Activated naive CD8-positive, alpha-beta T cell treated with anti-CD3 and anti-CD28 coated beads, Interleukin-2, amount 50 U/mL, for 16 hours (primary cell): ENCODE measurements at places on chromosomes 4 and X.

- no peak for DNase-seq
Observed at GRCh38 chrX:121763671-121764070, 716.3 kb downstream of the GLUD2 start.

GRCh38 chr4:85005865-85006377 is 39.4 kb upstream of the WDFY3 start:
- DNase-seq = no peak

- no peak for DNase-seq
Observed at GRCh38 chrX:135688137-135688536, 25.3 kb upstream of the CT45A1 start.

- peak; percentile 12 for DNase-seq
Observed at GRCh38 chr4:118836301-118837120, 585 bp upstream of the SEC24D start.

- no peak for DNase-seq
Observed at GRCh38 chrX:50913520-50913919, 3.0 kb downstream of the BMP15 start.
